Hematopoietic multipotent progenitor cell treated with erythropoietin and hydrocortisone succinate and interleukin-3 and kit ligand, for 4 days (in vitro differentiated cells): ENCODE measurements at places on chromosomes 16 and 17.

- peak; percentile 84 for DNase-seq
Measured at GRCh38 chr17:78883089-78883532, 19.9 kb downstream of the CEP295NL start.

- DNase-seq = no peak
Measured at GRCh38 chr17:81681672-81682071, 1.9 kb downstream of the ARL16 start.

DNA sequence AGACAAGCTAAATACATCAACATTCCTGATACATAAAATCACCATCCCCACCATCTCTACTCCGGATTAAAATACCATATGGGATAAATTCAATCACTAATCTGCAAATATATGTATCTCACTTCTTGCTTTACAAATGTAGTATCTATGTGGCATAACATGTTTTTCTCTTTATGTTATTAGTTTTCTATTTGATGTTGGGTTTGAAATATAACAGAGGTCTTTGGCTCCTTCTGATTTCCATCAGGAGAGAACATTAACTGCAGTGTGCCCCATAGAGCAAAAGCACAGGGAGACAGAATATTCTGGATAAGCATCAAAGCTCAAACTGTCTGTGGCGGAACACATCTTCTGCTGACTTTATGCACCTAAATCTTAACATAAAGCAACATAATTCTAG is 547.2 kb upstream of the CDH8 start:
- DNase-seq = no peak

DNA sequence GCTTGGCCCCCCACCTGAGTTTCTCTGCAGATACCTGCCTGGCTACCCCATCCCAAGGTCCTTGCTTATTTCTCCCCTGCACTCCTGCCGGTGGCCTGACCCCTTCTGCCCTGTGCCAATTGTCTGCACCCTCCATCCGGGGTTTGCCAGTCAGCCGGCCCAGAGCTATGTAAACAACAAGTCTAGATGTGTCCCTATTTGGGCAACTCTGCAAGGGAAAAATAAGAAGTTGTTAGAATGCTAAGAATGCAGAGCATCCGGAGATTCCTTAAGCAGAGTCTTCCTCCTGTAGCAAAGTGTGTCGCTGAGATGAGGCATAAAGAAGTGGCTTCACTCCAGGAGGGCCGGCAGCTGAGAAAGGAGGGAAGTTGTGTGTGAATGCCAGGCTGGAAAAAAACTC is 46.6 kb downstream of the RGS9 start:
- no peak for DNase-seq

DNA sequence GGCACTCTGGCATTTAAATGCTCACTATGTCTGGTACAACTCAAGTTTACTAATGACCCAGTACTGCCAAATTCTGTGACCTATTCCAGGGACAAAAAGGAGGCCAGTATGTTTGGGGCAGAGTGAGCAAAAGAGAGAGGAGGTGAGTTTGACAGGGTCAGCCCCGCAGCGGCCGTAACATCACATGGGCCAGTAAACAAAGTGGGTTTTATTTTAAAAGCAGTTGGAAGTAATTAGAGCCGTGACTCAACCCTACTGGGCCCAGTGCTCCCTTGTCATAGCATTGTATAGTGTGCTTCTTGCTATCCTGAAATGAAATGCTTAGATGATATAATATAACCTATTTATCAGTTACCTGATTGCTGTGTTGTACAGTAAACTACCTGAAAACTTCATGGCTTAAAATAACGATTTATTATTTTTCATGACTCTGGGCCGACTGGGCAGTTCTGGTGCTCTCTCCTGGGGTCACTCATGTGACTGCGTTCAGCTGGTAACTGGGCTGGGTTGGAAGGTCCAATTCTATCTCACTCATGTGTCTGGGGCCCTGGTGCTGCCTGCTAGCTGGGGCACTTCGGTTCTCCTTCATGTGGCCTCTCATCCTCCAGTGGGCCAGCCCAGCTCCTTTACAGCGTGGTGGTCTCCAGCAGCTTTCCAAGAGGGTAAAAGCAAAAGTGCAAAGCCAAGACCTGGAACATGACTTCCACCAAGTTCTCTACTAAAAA is 27.4 kb downstream of the IQCK start:
- no peak for DNase-seq

- DNase-seq = no peak
Measured at GRCh38 chr17:66638707-66639479, 196.0 kb upstream of the CACNG5 start.

- no peak for DNase-seq
Measured at GRCh38 chr17:17763734-17764133, 73.1 kb downstream of the SREBF1 start.

DNA sequence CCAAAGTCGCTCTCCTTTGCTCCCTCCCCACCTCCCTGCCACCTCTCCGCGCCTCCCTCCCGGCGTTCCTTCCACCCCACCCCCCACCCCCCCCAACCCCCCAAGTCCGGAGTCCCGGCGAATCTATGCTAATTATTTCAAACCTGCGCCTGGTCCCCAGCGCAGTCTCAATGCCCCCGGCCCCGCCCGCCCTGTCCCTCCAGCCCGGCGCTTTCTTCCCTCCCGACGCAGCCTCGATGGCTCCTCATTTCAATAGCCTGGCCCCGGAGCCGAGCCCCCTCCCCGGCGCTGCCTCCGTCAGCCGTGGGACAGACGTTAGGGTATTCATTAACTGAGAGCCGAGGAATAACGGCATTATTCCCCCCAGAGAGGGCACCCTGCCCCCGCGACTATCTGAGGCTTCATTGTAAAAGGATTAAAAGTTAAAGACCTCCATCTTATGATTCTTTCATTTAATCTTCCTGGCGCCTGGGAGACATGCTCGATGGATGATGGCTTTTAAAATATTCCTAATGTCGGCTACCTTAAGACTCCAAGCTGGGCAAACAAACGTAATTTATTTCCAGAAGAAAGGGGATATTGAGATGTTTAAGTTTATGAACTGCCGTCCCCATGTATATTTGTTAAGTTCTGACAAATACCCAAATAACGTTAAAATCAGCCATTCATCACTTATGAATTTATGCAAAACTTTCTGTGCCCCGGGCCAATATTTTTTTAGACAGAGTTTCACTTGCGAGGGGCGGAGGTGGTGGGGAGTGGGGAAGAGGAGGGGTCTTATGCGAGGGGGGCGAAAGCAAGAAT is 3.4 kb downstream of the NOG start:
- DNase-seq = no peak

GRCh38 chr17:2929881-2930533 is 133.4 kb downstream of the OR1D5 start:
- peak; percentile 47 for DNase-seq

DNA sequence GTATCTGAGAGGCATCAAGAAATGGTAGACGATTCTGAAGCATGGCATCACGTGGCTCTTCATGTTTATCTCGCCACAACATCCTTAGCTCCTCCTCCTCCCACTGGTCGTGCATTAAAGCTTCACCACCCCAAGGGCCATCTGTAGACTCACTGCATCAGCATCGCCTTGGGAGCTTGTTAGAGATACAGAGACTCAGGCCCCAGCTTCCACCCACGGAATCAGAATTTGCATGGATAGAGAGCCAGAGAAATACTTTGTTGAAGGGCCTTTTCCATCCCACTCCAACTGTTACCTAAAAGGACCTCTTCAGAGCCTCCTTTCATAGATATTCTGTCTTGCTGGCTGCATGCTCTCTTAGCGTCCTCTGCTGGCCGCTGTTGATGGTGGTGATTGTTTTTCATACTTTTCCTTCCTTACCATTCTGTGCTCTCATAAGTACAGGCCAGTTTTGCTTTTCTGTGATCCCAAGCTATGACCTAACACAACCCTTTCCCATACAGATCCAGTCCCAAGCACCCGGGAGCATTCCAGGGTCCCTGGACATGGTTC is 1049.4 kb upstream of the EEF2KMT start:
- DNase-seq = no peak

DNA sequence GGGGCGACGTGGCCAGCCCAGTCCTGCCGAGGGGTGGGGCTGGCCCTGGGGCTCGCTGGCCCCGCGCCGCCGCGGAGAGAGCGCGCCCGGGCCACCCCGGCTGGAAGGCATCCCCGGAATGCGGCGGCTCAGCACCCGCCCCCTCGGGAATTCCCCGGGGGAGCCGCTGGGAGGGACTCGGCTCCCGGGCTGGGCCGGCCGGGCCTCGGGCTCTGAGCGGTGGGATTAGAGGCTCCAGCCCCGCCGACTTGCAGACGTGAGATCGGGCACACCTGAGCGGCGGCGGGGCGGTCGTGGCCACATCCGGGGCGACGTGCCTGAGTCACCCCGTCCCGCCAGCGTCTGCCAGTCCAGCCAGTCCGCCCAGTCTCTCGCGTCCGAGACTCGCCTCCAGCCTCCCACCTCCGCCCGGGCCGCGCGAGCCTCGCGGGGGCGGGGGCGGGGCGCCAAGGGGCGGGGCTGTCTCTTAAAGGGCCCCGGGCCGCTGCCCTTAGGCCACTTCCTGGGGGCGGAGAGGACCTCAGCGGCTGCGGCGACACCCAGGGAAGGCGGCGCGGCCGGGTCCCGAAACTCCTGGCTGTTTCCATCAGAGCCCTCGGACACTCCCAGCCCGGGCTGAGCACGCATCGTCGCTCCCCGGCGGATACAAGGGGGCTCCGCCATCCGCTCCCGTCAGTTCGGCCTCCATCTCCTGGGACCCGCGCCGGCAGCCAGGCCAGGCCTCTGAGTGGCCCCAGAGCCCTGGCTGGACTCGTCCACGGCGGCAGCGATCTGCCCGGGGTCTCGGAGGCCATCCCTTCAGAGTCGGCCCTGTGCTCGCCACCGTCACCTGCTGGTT is at the start of gene KCTD11:
KCTD11 (plus strand) TSS at position 498 of the 838 bp plus-strand sequence.
- peak; percentile 85 for DNase-seq

DNA sequence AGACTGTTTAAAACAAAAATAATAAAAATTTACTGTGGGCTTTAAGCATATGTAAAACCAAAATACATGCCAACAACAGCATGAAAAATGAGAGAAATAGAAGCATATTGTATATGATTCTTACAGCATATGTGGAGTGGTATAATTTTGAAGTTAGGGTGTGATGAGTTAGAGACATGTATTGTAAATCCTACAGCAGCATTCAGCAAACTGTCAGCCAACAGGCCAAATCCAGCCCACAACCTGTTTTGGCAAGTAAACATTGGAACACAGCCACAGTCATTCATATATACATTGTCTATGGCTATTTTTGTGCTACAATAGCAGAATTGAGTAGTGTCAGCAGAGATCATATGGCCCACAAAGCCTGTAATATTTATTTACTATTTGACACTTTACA is 42.3 kb downstream of the ZNF18 start:
- DNase-seq = no peak

- DNase-seq = no peak
Measured at GRCh38 chr16:70320121-70320520, 21.1 kb downstream of the DDX19B start.

DNA sequence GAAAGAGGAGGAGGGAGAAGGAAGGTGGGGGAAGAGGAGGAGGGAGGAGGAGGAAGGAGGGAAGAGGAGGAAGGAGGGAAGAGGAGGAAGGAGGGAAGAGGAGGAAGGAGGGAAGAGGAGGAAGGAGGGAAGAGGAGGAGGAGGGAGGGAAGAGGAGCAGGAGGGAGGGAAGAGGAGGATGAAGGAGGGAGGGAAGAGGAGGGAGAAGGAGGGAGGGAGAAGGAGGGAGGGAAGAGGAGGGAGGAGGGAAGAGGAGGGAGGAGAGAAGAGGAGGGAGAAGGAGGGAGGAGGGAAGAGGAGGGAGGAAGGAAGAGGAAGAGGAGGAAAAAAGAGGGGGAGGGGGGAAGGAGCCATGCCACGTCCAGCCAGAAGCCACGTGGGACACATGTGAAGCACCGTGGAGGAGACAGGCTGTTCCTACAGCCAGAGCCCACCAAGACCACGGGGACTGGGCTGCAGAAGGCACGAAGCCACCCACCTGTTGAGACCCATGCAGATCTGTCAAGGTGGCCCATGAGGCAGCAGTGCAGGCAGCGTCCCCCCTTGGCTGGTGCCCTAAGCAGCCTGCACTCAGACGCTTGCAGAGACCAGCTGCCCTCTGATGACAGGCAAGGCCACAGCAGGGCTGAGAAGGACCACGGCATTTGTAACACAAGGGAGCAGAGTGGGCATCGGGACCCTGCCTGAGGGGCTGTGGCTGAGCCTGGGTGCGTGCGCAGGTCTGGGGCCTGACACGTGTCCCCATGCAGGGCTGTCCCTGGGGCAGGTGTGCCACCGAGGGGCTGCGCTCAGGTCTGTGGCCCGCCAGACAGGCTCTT is 10.3 kb downstream of the NDUFAF8 start:
- DNase-seq = peak; percentile 42

GRCh38 chr16:75387951-75388350 is 45.4 kb downstream of the CFDP1 start:
- DNase-seq = no peak

GRCh38 chr17:34622862-34623623 is 43.7 kb downstream of the TMEM132E start:
- no peak for DNase-seq

GRCh38 chr16:48605518-48606110 is 4.4 kb downstream of the N4BP1 start:
- no peak for DNase-seq

GRCh38 chr16:28276301-28276700 is 16.0 kb upstream of the SBK1 start:
- DNase-seq = no peak

DNA sequence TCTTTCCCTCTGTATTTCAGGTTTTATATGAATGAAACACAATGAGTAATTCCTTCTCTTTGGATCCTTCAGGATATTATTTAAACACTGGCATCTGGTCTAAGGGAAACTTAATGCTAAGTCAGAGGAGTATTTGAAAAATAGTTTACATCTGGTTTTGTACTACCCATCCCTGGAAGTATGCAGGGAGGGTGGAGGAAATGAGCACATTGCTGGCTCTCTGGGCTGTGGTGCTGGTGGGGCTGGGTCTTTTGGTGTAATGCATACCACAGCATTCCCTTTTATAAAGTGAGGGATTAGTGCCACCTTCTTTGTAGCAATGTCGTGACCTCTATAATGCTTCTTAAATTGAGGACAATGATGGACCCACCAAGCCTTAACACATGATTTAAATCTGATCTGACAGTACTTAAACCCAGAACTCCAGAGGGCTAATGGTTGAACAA is 105.5 kb upstream of the AXIN2 start:
- DNase-seq = no peak

DNA sequence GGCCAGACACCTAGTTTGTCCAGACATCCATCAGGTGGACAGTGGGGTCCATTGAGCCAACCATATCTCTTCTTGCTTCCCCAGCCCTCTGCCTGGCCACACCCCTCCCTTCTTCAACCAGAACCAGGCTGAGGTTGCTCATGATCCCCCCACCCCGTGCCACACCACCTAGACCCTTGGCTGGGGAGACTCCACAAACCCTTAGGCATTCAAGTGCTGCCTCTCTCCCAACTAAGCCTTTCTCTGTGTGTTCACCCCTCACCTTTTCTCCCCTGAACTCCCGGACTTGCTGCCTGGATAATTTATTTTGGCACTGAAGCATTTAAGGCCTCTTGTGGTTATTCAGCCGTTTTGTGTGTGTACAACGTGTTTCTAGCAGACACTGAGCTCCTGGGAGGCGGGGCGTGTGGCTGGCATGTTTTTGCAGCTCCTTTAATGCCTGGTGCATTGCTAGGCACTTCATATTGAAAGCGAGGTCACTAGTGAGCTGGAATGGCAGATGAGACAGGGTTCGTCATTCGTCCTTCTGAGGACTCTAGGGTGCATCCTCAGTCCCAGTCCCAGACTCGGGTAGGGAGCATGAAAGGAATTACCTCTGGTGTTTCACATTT is 28.7 kb downstream of the CACNA1G start:
- no peak for DNase-seq
